DND-41 (cell line): ENCODE measurements at places on chromosomes 5 and 9.

DNA sequence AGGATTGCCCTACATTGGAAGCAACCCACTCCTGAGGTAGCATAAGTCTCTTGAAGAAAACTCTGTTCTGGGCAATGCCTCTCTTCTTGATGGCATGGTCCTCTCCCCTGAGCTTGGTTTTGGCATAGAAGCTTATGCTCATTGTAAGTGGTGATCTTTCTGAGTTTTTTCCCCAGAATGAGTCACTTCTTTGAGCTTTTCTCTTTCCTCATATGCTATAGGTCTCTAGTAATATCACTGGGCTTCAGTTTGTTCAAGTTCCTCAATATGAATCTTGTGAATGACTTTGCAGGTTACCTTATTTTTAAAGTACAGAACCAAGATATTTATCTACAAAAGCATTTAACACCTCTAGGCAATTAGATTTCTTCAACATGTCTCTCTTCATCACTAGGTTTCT lies 76.5 kb upstream of the ATG10 start:
- no peaks in the 10 kb centered on the region for H3K27me3 ChIP-seq
- H3K27ac ChIP-seq: no peak overlapping the region
- no peaks in the 10 kb centered on the region for H3K4me1 ChIP-seq
- no peaks in the 10 kb centered on the region for H3K36me3 ChIP-seq

DNA sequence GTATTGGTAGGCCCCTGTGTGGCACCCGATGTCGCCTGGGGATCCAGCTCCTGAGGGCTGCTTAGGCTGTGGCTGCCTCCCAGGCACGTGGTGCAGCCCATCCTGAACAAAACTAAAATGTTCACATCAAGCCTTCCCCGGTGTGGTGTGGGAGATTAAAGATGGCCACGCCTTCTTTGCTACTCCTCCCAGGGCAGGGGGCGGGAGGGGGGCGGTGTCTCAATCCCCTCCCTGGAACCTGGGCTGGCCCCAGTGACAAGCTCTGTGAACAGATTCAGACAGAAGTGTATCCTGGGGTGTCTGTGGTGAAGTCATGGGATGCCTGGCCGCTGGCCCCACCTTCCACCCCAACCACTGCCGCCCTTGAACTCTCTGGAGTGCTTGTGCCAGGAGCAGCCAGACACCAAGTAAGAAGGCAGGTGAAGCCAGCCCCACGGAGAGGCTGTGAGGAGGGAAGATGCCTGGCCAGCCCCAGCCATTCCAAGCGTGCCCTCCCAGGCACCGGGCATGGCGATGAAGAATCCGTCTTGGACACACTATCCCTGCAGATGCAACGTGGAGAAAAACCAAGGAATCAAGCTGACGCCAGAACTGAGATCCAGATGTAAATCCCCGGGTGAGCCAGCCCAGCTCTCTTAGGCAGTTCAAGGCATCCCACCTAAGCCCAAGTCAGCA lies 75.8 kb downstream of the AK8 start:
- H3K4me3 ChIP-seq: no peak overlapping the region
- peak; percentile 46 for DNase-seq
- no peaks in the 10 kb centered on the region for H3K27me3 ChIP-seq
- H3K4me1 ChIP-seq: no peaks in the 10 kb centered on the region
- H3K27ac ChIP-seq: no peak overlapping the region

- H3K27me3 ChIP-seq: peaks cover 6% of the 10 kb centered on the region
- no peak overlapping the region for H3K4me3 ChIP-seq
- H3K4me1 ChIP-seq: no peaks in the 10 kb centered on the region
- DNase-seq: no peak
Observed at GRCh38 chr5:156327296-156327695, 332 bp downstream of the SGCD start.

GRCh38 chr9:120583958-120584369 lies 4.0 kb upstream of the CDK5RAP2 start:
- no peak overlapping the region for H3K4me3 ChIP-seq
- H3K4me1 ChIP-seq: peaks cover 21% of the 10 kb centered on the region
- H3K27ac ChIP-seq: no peak overlapping the region
- peak; percentile 50 for DNase-seq

- H3K4me3 ChIP-seq: no peak overlapping the region
- no peaks in the 10 kb centered on the region for H3K36me3 ChIP-seq
- H3K27ac ChIP-seq: no peak overlapping the region
Observed at GRCh38 chr9:87071473-87071872, 124.2 kb upstream of the GAS1 start.

GRCh38 chr5:81241961-81242648 lies 9.0 kb downstream of the CKMT2 start:
- no peak for DNase-seq
- H3K27ac ChIP-seq: no peak overlapping the region
- H3K27me3 ChIP-seq: no peaks in the 10 kb centered on the region

DNA sequence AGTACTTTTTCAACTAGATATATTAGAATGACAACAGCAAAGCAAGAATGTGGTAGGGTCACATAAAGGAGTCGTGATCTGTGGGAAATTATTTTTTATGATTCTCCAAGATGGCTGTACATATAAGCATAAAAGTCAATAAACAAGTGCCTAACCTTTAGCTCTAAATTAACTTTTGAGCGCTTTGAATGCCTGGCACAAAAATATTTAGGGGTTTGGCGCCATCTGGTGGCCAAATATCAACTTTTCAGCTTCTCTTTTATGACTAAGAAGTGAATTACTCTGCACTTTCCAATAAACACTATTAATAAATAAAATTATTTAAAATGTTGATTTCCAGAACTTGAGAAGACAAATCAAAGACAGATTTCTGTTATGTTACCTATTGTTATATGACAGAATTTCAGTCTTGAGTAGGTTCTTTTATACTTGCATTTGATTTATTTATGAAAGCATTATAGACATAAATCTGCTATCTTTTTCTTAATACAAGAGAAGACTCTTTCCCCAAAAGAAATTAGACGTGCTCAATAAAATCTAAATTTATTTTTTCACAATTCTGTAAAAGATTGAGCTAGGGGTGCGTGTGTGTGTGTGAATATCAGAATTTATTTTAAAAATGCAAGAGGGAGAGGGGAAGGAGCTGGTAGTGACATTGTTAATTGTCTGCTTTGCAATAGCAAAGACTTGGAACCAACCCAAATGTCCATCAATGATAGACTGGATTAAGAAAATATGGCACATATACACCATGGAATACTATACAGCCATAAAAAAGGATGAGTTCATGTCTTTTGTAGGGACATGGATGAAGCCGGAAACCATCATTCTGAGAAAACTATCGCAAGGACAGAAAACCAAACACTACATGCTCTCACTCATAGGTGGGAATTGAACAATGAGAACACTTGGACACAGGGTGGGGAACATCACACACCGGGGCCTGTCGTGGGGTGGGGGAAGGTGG lies 36.7 kb upstream of the ARRDC3 start:
- no peaks in the 10 kb centered on the region for H3K36me3 ChIP-seq
- H3K27me3 ChIP-seq: peaks cover 2% of the 10 kb centered on the region
- H3K27ac ChIP-seq: no peak overlapping the region
- peak; percentile 61 for DNase-seq
- H3K4me1 ChIP-seq: no peaks in the 10 kb centered on the region
- H3K4me3 ChIP-seq: no peak overlapping the region

DNA sequence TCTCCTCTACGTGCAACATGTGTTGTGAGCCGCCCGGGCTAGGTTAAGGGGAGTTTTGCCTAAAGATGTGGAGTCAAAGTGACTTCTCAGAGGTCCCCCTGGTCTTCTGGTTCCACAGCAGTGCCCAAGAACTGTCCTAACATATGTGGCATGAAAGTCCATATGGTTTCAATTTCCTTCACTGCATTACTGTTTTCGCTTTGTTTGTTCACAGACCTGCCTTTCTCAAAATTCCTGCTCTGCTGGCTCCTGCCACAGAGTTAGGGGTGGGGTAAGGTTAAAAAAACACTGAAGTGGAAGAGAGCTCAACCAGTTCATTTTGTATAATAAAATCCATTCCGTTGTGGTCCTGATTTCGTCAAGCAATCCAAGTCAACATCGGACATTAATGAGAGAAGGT lies 289.4 kb downstream of the DMAC1 start:
- no peaks in the 10 kb centered on the region for H3K4me1 ChIP-seq
- no peak for DNase-seq
- H3K4me3 ChIP-seq: no peak overlapping the region
- no peaks in the 10 kb centered on the region for H3K27me3 ChIP-seq
- no peaks in the 10 kb centered on the region for H3K36me3 ChIP-seq
- H3K27ac ChIP-seq: no peak overlapping the region

DNA sequence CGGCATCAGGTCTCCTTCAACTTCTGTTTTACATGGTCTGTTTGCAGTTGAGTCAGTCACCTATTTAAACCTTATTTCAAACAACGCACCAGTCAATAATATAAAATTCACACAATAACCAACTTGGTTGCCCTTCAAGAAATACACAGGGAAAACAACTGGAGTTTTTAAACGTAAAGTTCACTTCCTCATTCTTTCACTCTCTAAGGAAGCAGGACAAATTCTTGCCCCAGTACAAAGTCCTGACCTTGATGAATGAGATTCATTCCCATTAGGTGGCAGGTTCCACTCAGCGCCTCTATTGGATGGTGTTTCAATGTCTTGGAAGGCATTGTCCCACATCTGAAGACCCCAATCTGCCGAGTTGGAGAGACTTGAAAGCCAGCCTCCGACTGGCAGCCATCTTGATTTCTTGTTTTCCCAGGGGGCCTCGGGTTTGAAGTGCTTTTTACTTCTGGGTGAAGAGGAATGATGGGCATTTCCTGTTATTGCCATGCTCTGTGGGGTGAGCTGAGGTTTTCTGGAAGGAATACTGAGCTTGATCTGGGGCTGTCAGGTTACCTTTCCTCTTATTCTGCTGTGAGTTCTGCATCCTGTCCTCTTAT lies 105.0 kb downstream of the ACER2 start:
- H3K27me3 ChIP-seq: no peaks in the 10 kb centered on the region
- no peak overlapping the region for H3K4me3 ChIP-seq
- no peak for DNase-seq
- no peaks in the 10 kb centered on the region for H3K4me1 ChIP-seq
- H3K27ac ChIP-seq: no peak overlapping the region
- H3K36me3 ChIP-seq: no peaks in the 10 kb centered on the region

DNA sequence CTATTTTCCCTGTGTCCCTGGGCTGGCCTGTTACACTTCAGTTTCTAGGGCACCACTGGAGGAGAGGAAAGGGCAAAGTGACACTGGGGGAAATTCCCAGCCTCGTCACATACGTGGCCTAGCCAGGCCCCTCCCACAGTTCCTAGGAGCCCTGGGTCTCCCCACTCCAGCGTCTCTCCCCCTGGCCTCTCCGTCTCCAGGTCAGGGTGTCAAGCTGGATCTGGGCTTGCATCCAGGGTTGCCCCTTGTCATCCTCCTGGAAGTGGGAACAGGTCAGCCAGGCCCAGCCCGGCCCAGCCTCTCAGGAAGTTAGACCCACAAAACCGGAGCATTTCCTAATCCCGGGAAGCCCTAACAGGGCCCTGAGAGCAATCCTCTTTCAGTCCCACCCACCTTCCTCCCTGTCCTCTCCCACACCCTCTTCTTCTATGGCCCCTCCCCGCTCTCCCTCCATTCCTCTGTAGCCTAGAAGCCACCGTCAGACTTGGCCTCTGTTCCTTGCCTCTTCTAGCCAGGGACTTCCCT lies 4.7 kb upstream of the TNIP1 start:
- peaks cover 19% of the 10 kb centered on the region for H3K4me1 ChIP-seq
- H3K4me3 ChIP-seq: no peak overlapping the region
- H3K36me3 ChIP-seq: peaks cover 2% of the 10 kb centered on the region; the same call in 1 of the 2 replicates
- DNase-seq: no peak
- H3K27ac ChIP-seq: no peak overlapping the region

GRCh38 chr9:128204858-128205257 lies 1.7 kb downstream of the DNM1 start:
- peaks cover 24% of the 10 kb centered on the region for H3K4me1 ChIP-seq
- no peak for DNase-seq
- H3K4me3 ChIP-seq: no peak overlapping the region
- H3K27ac ChIP-seq: no peak overlapping the region
- H3K27me3 ChIP-seq: peaks cover 4% of the 10 kb centered on the region

DNA sequence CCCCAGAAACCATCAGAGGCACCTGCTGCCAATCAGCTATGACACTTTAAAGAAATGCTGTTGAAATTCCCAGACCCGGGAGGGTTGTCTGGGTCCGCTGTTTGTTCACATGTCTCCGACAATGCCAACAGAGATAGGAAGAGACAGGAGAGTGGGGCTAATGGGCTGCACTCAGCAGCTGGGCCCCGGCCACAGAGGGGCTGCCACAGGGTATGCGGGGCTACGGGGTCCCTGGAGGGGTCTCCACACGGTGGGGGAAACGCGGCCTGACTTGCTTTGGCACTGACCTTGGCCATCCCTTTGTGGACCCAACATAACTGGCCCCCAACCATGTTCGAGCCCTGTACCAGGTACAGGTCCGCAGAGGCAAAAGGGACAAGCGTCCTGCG lies 121.0 kb upstream of the PPP1R26 start:
- H3K27ac ChIP-seq: no peak overlapping the region
- H3K4me3 ChIP-seq: no peak overlapping the region
- no peak for DNase-seq

DNA sequence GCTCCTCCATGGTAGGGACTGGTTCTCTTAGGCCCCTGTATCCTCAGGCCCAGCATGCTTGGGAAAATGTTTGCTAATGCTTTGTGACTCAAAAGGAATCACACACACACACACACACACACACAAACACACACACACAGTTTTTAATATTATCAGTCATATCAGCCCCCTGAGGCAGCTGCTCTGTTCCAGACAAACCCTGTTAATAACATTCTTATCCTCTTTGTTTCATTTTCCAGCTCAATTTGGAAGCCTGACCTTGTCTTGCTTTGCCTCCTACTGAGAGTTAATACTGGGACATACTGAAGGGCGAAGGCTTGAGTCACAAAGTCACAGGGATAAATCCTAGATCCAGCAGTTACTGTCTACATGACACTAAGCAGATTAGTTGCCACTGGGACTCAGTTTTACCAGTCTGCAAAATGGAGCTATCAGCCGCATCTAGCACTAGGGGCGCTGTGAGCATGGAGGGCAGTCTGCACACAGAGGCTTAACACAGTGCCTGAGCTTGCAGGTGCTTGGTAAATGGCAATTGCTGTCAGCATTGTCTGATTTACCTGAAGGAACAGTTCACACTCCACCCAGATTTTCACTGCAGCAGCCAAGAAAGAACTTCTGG lies 37.1 kb upstream of the KCNMB1 start:
- no peaks in the 10 kb centered on the region for H3K36me3 ChIP-seq
- H3K27ac ChIP-seq: no peak overlapping the region
- no peak overlapping the region for H3K4me3 ChIP-seq
- H3K27me3 ChIP-seq: peaks cover 10% of the 10 kb centered on the region
- peak; percentile 12 for DNase-seq

- H3K4me1 ChIP-seq: no peaks in the 10 kb centered on the region
- no peak for DNase-seq
- no peaks in the 10 kb centered on the region for H3K27me3 ChIP-seq
- no peak overlapping the region for H3K4me3 ChIP-seq
Observed at GRCh38 chr9:38186404-38187115, 117.5 kb upstream of the SHB start.

- no peak overlapping the region for H3K27ac ChIP-seq
- H3K36me3 ChIP-seq: peaks cover 47% of the 10 kb centered on the region
- no peaks in the 10 kb centered on the region for H3K27me3 ChIP-seq
- peak overlapping the region; percentile 88 for H3K4me3 ChIP-seq
Observed at GRCh38 chr9:133334161-133334560, 1.8 kb downstream of the SURF6 start.
